ENCODE measurements at places on chromosomes 6 and 20.

- no peak for DNase-seq
Observed at GRCh38 chr6:1599469-1599868, 10.2 kb upstream of the FOXC1 start.

DNA sequence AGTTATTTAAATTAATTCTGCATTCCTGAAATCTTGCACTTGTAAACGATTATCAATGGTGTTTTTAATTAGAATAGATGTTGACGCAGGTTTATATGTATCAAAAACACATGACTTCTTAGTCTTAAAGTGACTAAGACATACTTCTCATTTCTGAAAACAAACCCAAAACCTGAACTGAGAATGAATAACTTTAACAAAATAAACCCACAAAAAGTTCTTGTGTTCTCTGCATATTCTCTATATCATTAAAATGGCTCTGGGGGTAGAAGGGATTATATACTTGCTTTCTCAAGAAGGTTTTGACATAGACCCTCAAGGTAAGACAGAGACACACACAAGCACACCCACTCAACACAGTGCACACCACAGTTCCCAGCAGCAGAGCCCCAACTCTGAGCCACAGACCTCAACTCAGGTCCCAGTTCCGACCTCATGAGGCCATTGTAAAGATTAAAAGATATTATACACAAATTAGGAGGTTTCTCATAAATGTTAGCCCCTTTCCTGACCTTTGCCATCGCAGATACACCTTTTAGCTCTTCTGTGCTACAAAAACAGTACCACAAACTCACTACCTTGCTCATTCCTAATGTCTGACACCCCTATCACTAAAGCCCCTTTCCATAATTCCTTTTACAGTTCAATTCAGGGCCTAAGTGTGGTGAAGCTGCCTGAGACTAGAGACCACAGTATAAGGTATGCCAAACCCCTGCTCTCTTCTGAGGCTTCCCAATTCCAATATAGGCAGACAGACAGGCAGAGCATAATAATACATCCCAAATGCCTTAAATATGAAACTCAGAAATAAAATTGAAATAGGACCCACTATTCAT lies 267.8 kb downstream of the PTPRK start:
- DNase-seq: no peak

DNA sequence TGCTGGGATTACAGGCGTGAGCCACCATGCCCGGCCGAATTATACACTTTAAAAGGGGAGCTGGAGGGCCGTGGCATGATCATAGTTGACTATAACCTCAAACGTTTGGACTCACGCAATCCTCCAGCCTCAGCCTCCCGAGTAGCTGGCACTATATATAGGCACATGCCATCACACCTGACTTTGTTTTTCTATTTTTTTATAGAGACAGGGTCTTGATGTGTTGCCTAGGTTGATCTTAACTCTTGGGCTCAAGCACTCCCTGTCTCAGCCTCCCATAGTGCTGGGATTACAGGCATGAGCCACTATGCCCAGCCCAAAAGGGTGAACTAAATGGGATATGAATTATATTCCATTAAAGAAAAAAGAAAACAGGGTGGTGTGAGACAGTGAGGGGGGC lies 7.8 kb downstream of the PTGIS start:
- no peak for DNase-seq

- no peak for DNase-seq
Observed at GRCh38 chr6:109034526-109034925, 60.1 kb downstream of the SESN1 start.

- DNase-seq: no peak
Observed at GRCh38 chr6:34249469-34250261, 859 bp upstream of the SMIM29 start.

GRCh38 chr6:1869308-1869707 lies 259.6 kb downstream of the FOXC1 start:
- no peak for DNase-seq

DNA sequence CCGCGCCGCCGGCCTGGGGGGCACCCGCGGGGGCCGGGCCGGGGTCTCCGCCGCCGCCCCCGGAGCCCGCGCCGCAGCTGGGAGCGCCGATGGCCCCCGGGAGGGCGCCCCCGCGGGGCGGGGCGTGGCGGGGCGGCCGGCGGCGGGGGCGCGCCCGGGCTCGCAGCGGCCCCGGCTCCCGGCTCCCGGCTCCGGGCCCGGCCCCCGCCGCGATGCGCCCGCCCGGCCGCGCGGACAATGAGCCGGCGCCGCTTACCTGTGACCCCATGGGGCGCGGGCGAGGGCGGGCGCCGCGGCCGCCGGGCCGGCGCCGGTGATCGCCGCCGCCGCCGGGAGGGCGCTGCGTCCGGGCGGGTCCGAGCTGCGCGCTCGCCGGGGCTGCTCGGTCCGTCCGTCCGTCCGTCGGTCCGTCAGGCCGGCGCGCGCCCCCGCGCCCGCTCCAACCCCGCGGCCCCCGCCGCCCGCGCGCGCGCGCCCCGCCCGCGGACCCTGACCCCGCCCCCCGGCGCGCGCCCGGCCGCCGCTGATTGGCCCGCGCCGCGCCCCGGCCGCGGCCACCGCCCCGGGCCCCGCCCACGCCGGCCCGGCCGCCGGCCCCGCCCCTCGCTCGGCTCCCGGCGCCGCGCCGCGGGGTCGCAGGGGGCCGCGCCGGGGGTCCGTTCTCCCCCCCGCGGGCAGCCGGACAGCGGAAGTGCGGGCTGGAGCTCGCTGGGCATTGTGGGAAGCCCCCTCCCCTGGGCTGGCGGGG lies at the start of gene ZBTB46:
ZBTB46 (minus strand) TSS at position 424 of the 748 bp plus-strand sequence. CDS start 40,507 bp downstream, outside the sequence.
- no peak for DNase-seq

GRCh38 chr6:16511040-16511660 lies 250.1 kb downstream of the ATXN1 start:
- DNase-seq: no peak

DNA sequence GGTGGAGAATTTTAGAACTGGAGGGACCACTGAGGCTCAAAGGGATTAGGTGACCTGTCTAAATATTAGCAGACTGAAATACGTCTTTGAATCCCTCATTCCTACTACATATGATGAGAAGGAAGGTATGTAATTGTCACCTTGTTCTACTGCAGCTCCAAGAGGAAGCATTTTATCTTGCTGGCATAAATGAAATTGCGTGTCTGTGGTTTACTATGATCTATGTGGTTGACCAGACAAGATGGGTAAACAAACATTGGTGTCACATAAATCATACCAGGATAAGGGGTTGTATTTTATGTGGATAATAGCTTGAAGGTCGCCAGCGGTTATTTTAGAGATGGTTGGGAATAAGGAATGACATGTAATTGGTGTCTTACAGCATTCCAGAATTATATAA lies 78.2 kb downstream of the LAMA4 start:
- no peak for DNase-seq

DNA sequence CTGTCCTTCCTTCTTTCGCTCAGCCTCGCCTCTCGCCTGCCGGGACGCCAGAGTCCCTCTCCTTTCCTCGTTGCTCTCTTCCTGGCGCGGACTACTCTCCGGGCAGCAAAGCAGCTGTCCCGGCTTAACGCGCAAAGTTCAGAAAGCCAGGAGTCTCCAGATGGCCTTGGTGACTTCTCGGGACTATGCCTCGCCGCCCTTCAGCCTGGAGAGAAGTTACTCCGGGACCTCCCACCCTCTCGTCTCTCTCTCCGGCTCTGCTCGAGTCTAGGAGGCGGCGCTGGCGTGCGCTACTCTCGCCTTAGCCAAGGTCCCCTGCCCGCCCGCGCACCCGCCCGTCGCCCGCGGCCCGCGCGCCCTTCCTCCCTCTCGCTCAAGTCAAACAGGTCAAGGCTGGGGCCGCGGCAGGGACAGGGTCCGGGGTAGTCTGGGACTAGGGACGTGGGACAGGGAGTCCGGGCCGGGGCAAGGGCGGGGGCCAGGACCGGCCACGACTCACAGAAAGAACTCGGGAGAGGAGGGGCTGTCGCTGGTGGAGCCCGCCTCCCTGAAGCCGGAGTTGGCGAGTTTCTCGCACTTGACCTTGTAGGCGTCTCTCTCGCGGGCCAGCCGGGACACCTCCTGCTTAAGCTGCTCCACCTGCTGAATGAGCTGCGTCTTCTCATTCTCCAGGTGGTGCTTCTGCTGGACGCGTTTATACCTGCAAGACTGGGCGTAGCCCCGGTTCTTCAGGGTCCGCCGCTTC lies 1.5 kb downstream of the MAFB start:
- no peak for DNase-seq

Data from stimulated activated CD8-positive, alpha-beta memory T cell treated with anti-CD3 and anti-CD28 coated beads, Interleukin-12 subunit alpha, Interleukin-12 subunit beta, amount 100 ng/mL, for 1 hour (primary cell).